Pancreas (tissue), 10 donors: ENCODE measurements at places on chromosomes 5 and 9. TPM values are rescaled to one million over a fixed set of nuclear protein-coding genes. Genes with fewer than 3 reads are reported as not detected.

DNA sequence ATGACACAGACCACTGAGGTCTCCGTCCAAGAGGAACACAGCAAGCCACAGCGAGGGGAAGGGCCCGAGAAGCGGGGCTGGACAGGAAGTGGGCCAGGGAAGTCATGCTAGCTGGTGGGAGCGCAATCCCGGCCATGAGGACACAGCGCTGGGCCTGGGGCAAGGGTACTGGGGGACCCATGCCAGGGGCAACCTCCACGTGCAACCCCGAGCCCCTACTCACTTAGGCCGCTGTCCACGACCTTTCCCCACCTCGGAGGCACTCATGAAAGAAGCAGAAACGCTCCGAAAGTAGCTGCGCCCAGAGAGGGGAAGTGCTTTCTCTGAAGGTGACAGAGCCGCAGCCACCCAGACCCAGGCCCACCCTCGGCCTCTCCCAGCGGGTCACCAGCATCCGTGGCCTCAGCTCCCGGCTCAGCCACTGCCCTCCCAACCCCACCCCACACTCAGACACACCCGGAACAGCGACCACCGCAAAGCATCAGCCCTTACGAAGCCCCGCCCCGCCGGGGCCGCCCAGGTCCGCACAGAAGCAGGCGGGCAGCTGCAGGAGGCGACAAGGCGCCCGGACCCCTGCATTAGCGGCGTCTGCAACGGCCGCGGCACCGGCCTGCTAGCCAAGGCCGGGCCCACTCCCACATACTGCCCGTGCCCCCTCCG, 782 bp downstream of the BICD2 start:
- H3K4me1 ChIP-seq = peaks cover 10% of the 10 kb centered on the region
- H3K27ac ChIP-seq = no peak overlapping the region
- peak overlapping the region; percentile 98 for H3K4me3 ChIP-seq
- peak; percentile 36 for DNase-seq
- no peaks in the 10 kb centered on the region for H3K36me3 ChIP-seq

Gene LPAR1
- total RNA-seq = 4.4 TPM

DNA sequence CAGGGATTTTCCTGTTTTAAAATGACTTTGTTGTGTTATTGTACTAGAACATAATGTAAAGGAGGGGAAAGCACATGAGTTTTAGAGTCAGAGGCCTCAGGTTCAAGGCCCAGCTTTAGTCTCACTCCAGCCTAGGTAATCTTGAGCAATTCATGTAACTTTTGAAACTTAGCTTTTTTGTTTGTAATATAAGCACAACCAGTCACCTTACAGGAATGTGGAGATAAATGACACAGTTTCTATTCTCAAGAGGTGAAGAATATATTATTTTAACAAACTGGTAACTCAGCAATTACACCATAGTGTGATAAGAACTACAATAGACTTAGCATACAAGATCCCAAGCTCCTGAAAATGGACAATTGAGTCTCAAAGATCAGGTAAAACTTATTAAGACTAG, 51.2 kb downstream of the ADAMTS19 start:
- no peaks in the 10 kb centered on the region for H3K27me3 ChIP-seq
- no peak overlapping the region for H3K4me3 ChIP-seq
- DNase-seq = no peak
- H3K27ac ChIP-seq = no peak overlapping the region

- H3K4me3 ChIP-seq = no peak overlapping the region
- H3K27me3 ChIP-seq = no peaks in the 10 kb centered on the region
- no peak for DNase-seq
- no peaks in the 10 kb centered on the region for H3K4me1 ChIP-seq
- H3K27ac ChIP-seq = no peak overlapping the region
- no peaks in the 10 kb centered on the region for H3K36me3 ChIP-seq
Observed at GRCh38 chr5:87074934-87075541, 192.6 kb upstream of the RASA1 start.

- H3K36me3 ChIP-seq = peaks cover 40% of the 10 kb centered on the region
- peaks cover 3% of the 10 kb centered on the region for H3K4me1 ChIP-seq
- no peaks in the 10 kb centered on the region for H3K27me3 ChIP-seq
Observed at GRCh38 chr9:107314763-107315162, 31.7 kb downstream of the RAD23B start.

GRCh38 chr5:53165431-53166182, 56.0 kb upstream of the MOCS2 start:
- no peaks in the 10 kb centered on the region for H3K27me3 ChIP-seq
- no peaks in the 10 kb centered on the region for H3K4me1 ChIP-seq
- H3K36me3 ChIP-seq = no peaks in the 10 kb centered on the region
- H3K4me3 ChIP-seq = no peak overlapping the region

- no peaks in the 10 kb centered on the region for H3K27me3 ChIP-seq
- H3K27ac ChIP-seq = no peak overlapping the region
- H3K4me3 ChIP-seq = no peak overlapping the region
- H3K36me3 ChIP-seq = no peaks in the 10 kb centered on the region
- H3K4me1 ChIP-seq = no peaks in the 10 kb centered on the region
Observed at GRCh38 chr9:20854444-20854843, 170.4 kb downstream of the FOCAD start.

- peak; percentile 80 for DNase-seq
- H3K36me3 ChIP-seq = no peaks in the 10 kb centered on the region
- H3K4me1 ChIP-seq = peaks cover 14% of the 10 kb centered on the region
- H3K27me3 ChIP-seq = no peaks in the 10 kb centered on the region
- peak overlapping the region; percentile 75 for H3K4me3 ChIP-seq
Observed at GRCh38 chr9:14312719-14313377, 1.1 kb downstream of the NFIB start.

DNA sequence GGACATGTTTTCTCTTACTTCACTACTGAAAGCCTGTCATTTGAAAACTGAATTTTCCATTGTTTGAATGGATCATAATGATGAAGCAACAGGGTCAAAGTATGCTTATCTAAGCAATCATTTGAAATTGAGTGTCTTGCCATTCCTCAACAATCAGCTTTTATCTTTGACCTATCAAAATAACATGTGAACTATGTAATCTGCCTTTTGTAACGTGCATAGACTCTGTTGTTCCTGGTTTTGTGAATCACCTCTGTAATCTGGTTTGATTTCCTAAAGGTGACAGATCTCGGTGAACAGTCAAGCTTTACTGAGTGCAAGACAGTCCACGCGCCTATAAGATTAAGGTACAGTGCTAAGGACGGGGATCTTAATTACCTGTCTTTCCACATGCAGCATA, 3.3 kb downstream of the MEF2C start:
- no peaks in the 10 kb centered on the region for H3K36me3 ChIP-seq
- no peak overlapping the region for H3K4me3 ChIP-seq
- no peaks in the 10 kb centered on the region for H3K27me3 ChIP-seq
- no peak for DNase-seq
- no peaks in the 10 kb centered on the region for H3K4me1 ChIP-seq

- H3K27ac ChIP-seq = no peak overlapping the region
- DNase-seq = no peak
- no peaks in the 10 kb centered on the region for H3K27me3 ChIP-seq
- no peaks in the 10 kb centered on the region for H3K4me1 ChIP-seq
Observed at GRCh38 chr9:126389992-126390391, 63.4 kb downstream of the MVB12B start.

Gene SCGB3A2
- 0.76 TPM for total RNA-seq

GRCh38 chr9:93246111-93246510, 62.2 kb downstream of the WNK2 start:
- H3K27ac ChIP-seq = no peak overlapping the region
- H3K4me3 ChIP-seq = no peak overlapping the region
- peaks cover 10% of the 10 kb centered on the region for H3K4me1 ChIP-seq
- H3K36me3 ChIP-seq = peaks cover 3% of the 10 kb centered on the region
- H3K27me3 ChIP-seq = no peaks in the 10 kb centered on the region
- DNase-seq = peak; percentile 17

DNA sequence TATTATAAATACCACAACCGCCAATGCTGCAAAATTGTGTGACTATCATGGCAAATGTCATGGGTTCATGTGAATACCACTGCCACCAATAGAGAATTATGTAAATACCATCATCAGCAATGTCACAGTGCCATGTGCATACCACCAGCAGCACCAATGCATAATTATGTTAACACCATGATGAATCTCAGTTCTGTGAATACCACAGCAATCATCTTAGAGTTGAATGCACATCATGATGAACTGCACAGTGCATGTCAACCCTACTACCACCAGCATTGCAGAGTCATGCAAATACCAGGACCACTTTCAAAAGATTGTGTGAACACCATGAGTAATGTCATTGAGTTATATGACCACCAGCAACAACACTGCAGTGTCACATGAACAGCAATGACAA, 63.2 kb downstream of the SHC3 start:
- no peaks in the 10 kb centered on the region for H3K27me3 ChIP-seq
- no peaks in the 10 kb centered on the region for H3K4me1 ChIP-seq
- H3K4me3 ChIP-seq = no peak overlapping the region
- DNase-seq = no peak

Gene SHROOM1
- 14.7 TPM for total RNA-seq

GRCh38 chr9:101247297-101247696, 137.5 kb downstream of the BAAT start:
- no peaks in the 10 kb centered on the region for H3K27me3 ChIP-seq
- no peaks in the 10 kb centered on the region for H3K36me3 ChIP-seq
- no peak overlapping the region for H3K4me3 ChIP-seq
- no peak for DNase-seq
- no peak overlapping the region for H3K27ac ChIP-seq
- H3K4me1 ChIP-seq = no peaks in the 10 kb centered on the region

DNA sequence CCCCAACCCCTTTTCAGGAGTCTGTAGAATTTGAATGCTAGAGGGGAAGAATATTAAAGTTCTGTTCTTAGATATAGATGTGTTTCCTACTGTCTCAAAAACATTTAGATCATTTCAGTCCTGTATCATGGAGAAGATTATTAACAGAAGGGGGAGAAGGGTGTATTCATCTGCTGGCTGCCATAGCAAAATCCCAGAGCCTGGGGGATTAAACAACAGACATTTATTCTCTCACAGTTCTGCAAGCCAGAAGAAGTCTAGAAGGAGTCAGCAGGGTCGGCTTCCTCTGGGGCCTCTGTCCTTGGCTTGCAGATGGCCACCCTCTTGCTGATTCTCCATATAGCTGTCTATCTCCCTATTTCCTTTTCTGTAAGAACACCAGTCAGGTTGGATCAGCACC, 150.1 kb upstream of the OTULINL start:
- H3K27ac ChIP-seq = no peak overlapping the region
- H3K27me3 ChIP-seq = no peaks in the 10 kb centered on the region
- H3K4me3 ChIP-seq = no peak overlapping the region
- DNase-seq = no peak
- H3K4me1 ChIP-seq = peaks cover 15% of the 10 kb centered on the region

- peaks cover 4% of the 10 kb centered on the region for H3K4me1 ChIP-seq
- H3K27ac ChIP-seq = peak overlapping the region; percentile 72
- no peaks in the 10 kb centered on the region for H3K27me3 ChIP-seq
- H3K36me3 ChIP-seq = peaks cover 13% of the 10 kb centered on the region
- peak overlapping the region; percentile 57 for H3K4me3 ChIP-seq
Observed at GRCh38 chr9:96565671-96566497, 53.8 kb downstream of the CDC14B start.

Gene MAP3K1
- 11.4 TPM for total RNA-seq

GRCh38 chr5:55031492-55031891, 7.4 kb downstream of the GZMK start:
- no peak for DNase-seq
- H3K4me1 ChIP-seq = no peaks in the 10 kb centered on the region
- no peaks in the 10 kb centered on the region for H3K27me3 ChIP-seq
- no peak overlapping the region for H3K27ac ChIP-seq

Gene IFNK
- total RNA-seq = not detected

Gene RPL12
- 746 TPM for total RNA-seq

DNA sequence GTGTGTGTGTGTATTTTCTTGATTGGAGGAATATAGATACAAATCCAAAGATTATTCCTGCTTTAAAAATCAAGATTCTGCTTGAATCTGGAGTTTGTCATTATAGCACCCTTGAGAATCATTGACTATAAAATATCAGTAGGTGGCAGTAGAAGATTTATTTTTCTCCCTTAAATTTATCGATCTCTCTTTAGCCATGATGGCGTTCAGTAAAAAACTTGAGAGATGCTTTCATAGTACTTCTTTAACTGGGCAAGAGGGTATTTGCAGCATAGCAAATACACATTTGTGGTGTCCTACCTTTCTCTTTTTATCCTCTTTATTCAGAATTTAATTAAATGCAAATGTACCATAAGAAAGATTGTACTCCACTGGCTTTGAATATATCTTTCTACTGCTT, 307.7 kb downstream of the ADGRV1 start:
- H3K36me3 ChIP-seq = no peaks in the 10 kb centered on the region
- no peak overlapping the region for H3K4me3 ChIP-seq
- no peaks in the 10 kb centered on the region for H3K4me1 ChIP-seq
- no peaks in the 10 kb centered on the region for H3K27me3 ChIP-seq
- no peak overlapping the region for H3K27ac ChIP-seq
- DNase-seq = no peak

- no peaks in the 10 kb centered on the region for H3K36me3 ChIP-seq
- no peaks in the 10 kb centered on the region for H3K27me3 ChIP-seq
- no peak for DNase-seq
Observed at GRCh38 chr9:132857031-132857430, 21.1 kb downstream of the AK8 start.

DNA sequence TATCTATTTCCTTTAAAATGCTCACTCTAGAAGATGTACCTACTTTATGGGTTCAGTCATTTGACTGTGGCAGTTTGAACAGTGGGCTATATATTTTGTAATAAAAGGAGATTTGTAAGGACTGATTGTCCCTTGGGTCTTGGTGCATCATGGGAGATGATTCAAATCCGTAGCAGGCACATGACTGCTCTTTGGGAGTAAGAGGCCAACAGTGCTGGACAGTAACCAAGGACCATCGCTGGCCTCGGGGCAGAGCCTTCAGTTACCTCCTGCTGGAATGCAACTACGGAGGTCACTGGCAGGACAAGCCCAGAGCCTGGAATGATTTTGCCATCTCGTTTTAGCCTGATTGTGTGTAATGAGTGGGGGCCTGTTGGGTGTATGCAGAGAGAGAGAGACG, 7.0 kb upstream of the MAMDC2 start:
- no peaks in the 10 kb centered on the region for H3K36me3 ChIP-seq
- H3K4me3 ChIP-seq = no peak overlapping the region
- no peak overlapping the region for H3K27ac ChIP-seq
- DNase-seq = no peak
- H3K4me1 ChIP-seq = no peaks in the 10 kb centered on the region

DNA sequence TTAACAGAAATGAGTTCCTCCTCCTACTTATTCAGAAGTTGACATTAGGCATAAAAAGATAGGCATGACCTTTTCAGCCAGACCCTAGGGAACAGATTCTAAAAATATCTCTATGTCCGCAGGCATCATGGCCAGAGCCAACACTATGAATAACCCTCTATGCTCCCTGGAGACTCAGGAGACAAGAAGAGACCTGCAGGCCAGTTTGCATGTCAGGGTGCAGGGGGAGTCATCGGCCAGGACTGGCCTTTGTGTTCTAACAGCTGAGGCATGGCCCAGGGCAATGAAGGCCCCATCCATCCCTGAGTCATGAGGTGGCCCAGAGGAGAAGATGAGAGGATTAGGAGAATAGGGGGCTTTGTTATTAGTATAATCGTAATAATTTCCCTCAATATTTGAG, 93.8 kb downstream of the TMEM215 start:
- no peak overlapping the region for H3K27ac ChIP-seq
- H3K27me3 ChIP-seq = no peaks in the 10 kb centered on the region

Gene RANBP3L
- total RNA-seq = 0.16 TPM

- H3K36me3 ChIP-seq = no peaks in the 10 kb centered on the region
- no peak for DNase-seq
- no peak overlapping the region for H3K27ac ChIP-seq
- no peaks in the 10 kb centered on the region for H3K27me3 ChIP-seq
- H3K4me1 ChIP-seq = no peaks in the 10 kb centered on the region
Observed at GRCh38 chr9:27142299-27142930, 33.4 kb downstream of the TEK start.

GRCh38 chr5:69148981-69149675, 17.8 kb upstream of the CCNB1 start:
- no peaks in the 10 kb centered on the region for H3K4me1 ChIP-seq
- DNase-seq = no peak
- H3K4me3 ChIP-seq = no peak overlapping the region
- no peaks in the 10 kb centered on the region for H3K36me3 ChIP-seq

Gene LIX1
- not detected for total RNA-seq

Gene RNF183
- 0.22 TPM for total RNA-seq

Gene DMGDH
- 1.7 TPM for total RNA-seq

Gene CSF1R
- total RNA-seq = 4.8 TPM
